ENCODE measurements at places on chromosomes 3 and 15. TPM values are rescaled to one million over a fixed set of nuclear protein-coding genes. Genes with fewer than 3 reads are reported as not detected.

DZIP1L gene
- 29.4 TPM for total RNA-seq

DCLK3 gene
- under 0.01 TPM for total RNA-seq

IFT122 gene
- 20.2 TPM for total RNA-seq

ST3GAL6 gene
- 4.8 TPM for total RNA-seq

SEMA3G gene
- total RNA-seq: under 0.01 TPM

Measured in smooth muscle cell of bladder (primary cell).